ENCODE measurements at places on chromosomes 12 and 14.
A peak's percentile ranks its signal among the peaks of the same experiment; 100 is the strongest.

- DNase-seq = peak; percentile 50
Measured at GRCh38 chr12:129605666-129606065, 298.2 kb downstream of the TMEM132D start.

DNA sequence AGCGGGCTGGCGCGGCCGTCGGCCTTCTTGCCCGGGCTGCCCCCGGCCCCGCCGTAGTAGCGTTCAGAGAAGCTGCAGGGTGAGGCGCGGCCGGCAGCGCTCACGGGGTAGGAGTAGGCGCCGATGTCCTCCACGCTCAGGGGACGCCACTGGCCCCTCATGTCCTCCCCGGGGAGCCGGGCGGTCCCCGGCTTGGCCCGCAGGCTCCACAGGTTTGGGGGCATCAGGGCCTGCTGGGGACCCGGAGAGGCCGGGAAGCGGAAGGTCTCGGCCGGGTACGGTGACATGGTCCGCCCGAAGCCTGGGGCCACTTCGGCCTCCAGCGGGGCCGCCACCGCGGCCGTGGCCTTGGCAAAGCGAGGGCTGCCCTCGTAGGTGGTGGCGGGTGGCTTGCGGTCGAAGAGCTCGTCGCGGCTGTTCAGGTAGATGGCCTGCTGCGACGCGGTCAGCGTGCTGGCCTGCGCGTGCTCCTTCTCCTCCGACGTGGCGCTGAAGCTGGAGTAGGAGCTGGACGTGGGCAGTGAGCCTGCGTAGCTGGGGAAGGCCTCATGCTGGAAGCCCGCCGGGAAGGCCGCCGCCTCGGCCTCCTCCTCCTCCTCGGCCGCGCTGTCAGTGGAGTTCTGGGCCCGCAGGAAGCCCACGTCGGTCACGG, 48.7 kb downstream of the BEGAIN start:
- no peak for DNase-seq

DNA sequence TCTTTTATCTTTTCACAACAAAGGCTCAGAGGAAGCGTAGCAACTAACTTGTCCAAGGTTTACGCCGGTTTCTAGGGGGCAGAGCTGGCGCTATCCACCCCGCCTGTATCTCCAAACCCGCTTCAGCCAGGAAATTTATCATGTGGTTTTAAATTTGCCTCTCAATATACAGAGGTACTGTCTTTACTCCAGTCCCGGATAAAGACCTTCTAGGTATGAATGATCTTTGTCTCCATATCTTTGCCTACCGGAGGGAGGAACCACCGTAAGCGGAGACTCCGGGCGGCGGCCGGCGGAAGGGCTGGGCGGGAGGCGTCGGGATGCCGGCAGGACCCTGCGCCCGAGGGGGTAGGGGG, 693 bp upstream of the RIMKLB start:
- peak; percentile 50 for DNase-seq

GRCh38 chr12:121499929-121500793, 80.7 kb downstream of the KDM2B start:
- DNase-seq = peak; percentile 83

GRCh38 chr12:72111706-72112105, 160.5 kb upstream of the TRHDE start:
- no peak for DNase-seq

GRCh38 chr14:73591690-73592449, at the start of gene ACOT4:
ACOT4 (plus strand) TSS chr14:73591873; CDS start chr14:73591960, 87 bp downstream.
- DNase-seq = peak; percentile 83

DNA sequence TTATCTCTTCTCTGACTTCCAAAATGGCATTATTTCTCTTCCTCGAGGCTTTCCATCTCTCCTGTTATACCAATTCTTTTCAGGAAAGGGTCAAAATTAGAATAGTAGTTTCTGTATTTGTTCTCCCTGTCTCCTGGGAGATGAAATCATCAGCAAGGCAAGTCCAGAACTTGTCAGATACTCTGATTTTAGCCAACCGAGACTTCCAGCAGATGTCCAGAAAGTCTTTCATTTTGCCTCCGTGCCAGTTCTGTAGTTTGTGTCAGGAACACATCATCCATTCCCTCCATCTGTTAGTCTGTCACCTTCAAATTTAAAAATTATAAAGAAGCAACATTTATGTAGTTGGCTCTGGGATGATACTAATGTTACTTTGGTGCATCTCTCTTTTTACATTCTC, 275.7 kb downstream of the CCDC59 start:
- no peak for DNase-seq
